CD4-positive, CD25-positive, alpha-beta regulatory T cell (primary cell): ENCODE measurements at places on chromosomes 1 and 21.

DNA sequence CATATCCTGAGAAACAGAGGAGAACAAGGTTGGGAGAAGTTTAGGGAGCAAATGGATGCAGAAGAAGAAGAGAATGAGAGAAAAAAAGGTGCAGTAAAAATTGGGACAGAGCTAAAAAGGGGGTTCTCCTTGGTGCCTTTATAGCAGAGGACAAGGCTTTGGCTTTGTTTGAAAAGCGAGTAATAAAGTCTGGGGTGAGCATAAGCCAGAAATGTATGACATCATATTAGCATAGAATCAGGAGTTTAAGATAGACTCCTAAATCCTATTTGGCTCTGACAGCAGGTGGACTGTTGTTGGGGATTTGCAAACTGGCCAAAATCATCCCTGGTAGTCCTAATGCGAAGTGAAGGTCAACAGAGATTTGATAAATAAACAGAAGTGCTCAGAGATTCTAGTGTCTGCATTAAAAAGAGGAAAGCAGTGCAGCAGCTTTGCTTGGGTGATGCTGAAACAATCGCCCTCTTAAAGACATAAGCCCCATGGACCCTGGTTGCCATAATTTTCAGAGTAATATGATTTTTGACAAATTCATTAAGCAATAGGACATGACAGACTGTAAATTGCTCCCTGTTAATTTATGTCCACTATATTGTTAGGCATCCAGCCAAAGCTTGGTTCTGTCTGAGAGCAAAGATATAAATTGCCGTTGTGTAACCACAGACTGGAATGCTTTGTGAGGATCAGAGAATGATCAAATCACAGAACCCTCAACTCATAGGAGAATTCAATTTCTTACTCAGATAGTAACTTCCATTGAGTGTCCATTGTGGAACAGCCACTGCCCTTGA is 385.0 kb upstream of the NFIA start:
- DNase-seq, result no peak

- DNase-seq, result no peak
Measured at GRCh38 chr1:24575905-24576587, 20.2 kb downstream of the NCMAP start.

- DNase-seq, result peak; percentile 41
Measured at GRCh38 chr1:247487057-247487456, 29.2 kb upstream of the OR2B11 start.

GRCh38 chr1:4174291-4175200 is 274.5 kb upstream of the C1orf174 start:
- no peak for DNase-seq

GRCh38 chr1:94084085-94084484 is 36.9 kb downstream of the ABCA4 start:
- no peak for DNase-seq

DNA sequence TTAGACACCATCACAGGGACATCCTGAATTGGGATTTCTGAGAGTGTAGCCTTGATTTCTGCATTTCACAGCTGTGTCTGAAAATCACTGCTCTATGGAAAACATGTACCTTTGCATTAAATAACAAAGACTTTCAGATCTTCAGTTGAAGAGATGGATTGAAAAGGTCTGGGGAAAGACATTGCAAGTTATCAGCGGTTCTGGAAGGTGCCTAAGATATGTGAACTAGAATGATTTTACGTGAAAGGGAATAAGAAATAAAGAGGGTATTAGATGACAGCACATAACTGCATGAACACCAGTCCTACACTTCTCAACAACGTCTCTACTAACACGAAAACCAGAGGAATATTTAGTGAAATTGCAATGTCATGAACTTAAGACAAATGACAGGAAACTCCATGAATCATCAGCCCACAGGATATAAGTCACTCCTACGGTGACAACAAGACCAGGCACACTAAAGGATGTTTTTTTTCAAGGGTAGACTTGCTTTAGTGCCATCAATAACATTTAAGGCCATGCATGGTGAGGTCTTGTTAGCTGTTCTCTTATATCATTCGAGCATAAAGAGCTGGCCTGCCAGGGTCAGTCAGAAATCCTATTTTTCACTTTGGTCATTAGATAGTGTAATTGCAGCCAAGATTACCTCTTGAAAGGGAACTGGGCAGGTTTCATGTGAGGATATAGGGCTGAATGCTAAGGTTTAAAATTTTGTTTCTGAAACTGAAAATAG is 283.1 kb downstream of the GRIK1 start:
- no peak for DNase-seq

DNA sequence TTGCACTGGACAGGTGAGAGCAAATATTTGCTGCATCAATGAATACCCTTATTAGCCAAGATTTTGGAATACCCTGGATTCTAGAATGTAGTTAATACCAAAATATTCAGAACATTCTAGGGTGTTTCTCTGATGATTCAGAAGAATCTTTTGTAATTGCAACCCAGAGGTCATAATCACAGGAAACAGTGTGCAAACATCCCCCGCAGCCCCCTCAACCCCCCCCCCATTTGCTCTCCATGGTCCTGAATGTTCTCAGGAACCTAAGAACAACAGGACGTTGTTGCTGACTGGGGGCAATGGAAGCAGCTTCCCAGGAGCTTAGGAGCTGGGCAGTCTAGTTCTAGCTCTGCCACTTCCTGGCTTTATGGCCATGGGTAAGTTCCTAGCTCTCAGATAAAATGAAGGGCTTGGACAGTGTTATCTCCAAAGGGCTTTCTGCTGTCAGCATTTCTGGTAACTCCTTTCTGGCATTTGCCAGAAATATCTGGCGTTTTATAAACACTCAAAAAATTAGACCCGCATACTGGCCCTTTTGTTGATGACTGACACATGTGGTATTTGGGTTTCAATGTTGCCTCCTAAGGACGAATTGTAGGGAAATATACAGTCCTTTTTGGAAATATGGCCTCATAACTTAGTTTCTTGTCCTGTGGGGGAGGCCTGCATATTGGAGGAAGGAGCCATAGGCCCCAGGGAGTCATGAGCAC is 178.6 kb downstream of the RRAGC start:
- DNase-seq, result no peak

GRCh38 chr1:168439456-168440375 is 104.1 kb downstream of the XCL2 start:
- peak; percentile 80 for DNase-seq

DNA sequence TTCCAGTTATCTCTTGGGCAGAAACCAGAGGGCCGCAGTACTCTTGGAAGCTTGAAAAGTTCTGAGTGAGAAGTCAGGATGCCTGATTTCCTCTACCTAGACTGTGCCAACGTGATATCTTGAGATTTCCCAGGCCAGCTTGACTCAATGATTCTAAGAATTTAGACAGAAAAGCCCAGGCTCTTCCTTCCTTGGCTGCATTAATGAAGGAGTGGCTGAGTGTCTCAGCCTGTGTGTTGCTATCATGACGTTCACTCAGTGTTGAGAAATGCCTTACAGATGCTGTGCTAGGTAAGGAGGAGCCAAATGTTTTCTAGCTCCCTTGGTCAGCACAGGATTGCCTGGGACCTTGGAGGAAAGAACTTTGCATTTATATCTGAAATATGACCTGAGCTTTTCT is 454.1 kb upstream of the USP24 start:
- no peak for DNase-seq

DNA sequence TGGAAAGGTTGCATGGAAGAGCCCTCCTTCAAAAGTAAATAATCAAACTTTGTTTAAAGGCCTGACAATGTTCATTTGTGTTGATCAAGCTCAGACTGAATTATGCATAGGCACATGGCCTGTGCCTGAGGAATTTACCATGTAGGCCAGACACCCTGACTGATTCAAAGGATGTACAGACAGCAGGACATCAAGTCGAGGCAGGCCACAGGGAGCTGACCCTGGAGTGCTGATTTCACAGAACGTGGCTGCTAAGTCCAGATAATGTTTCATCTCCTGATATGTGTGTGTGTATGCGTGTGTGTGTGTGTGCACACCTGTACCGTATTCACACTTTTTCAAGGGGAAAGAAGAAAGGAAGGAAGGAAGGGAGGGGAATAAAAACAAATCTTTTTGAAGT is 34.1 kb downstream of the NAV1 start:
- DNase-seq, result no peak

DNA sequence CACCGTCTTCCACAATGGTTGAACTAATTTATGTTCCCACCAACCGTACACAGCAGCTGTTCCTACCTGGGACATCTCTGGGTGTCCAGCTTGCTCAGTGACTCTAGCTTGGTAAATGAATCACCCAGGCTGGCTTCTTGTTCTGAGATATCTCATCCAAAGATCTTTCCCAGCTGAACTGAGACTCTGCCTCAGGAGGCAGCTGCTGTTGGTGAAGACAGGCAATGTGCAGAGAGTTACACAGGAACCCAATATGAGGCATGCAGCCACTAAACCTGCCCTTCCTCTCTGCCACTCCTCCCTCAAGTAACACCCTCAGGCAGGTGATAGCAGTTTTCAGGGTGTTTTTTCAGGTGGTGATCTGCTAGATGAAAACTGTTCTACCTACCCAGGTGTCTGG is 14.0 kb upstream of the FOXO6 start:
- no peak for DNase-seq

GRCh38 chr1:38114241-38115026 is 67.8 kb upstream of the POU3F1 start:
- peak; percentile 2 for DNase-seq

GRCh38 chr1:151606857-151607256 is 5.0 kb upstream of the SNX27 start:
- DNase-seq, result no peak

DNA sequence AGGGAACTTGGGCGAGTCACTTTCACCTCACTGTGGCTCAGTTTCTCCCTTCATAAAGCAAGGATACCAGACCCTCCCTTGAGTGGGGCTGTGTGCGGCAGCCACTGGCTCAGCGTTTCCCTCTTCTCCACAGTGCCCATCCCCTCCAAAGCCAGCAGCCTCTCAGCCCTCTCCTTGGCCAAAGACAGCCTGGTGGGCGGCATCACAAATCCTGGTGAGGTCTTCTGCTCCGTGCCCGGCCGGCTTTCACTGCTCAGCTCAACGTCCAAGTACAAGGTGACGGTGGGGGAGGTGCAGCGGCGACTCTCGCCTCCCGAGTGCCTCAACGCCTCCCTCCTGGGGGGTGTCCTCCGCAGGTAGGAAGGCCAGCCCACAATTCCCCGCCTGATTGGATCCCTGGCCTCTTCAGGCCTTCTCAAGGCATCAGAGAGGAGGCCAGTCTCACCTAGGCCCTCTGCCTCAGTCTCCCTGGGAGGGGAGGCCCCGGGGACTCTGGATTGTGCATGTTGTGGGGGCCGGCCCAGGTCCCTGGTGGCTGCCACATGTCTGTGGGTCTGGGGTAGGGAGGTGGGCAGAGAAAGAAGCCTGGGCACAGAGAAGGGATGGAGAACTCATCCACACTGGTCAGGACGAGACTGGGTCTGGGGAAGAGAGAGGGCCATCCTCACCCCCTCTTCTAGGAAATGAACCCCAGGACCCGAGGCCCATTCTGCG is 15.2 kb downstream of the TFAP2E start:
- DNase-seq, result no peak
